Stimulated activated CD4-positive, alpha-beta T cell treated with anti-CD3 and anti-CD28 coated beads, Interleukin-4, amount 100 ng/mL, for 24 hours (primary cell): ENCODE measurements at places on chromosomes 4 and X.

DNA sequence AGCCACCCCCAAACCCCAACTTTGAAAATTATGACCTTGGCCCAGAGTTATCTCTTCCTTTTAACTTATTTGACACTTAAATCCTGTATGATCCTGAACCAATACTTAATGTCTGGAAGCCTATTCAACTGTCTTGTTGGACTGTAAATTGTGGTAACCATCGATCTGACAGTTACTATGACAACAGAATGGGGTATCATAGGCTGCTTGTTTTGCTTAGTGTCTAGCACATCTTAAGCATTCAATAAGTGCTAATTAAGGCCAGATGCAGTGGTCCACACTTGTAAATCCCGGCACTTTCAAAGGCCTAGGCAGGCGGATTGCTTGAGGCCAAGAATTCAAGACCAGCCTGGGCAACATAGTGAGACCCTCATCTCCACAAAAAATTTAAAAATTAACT is 175.0 kb downstream of the APBB2 start:
- no peak for DNase-seq

- DNase-seq, result no peak
These were observed 185.5 kb downstream of the RAB28 start for GRCh38 chr4:13298655-13299054.

GRCh38 chr4:165096776-165097175 is 15.9 kb downstream of the TMEM192 start:
- no peak for DNase-seq

DNA sequence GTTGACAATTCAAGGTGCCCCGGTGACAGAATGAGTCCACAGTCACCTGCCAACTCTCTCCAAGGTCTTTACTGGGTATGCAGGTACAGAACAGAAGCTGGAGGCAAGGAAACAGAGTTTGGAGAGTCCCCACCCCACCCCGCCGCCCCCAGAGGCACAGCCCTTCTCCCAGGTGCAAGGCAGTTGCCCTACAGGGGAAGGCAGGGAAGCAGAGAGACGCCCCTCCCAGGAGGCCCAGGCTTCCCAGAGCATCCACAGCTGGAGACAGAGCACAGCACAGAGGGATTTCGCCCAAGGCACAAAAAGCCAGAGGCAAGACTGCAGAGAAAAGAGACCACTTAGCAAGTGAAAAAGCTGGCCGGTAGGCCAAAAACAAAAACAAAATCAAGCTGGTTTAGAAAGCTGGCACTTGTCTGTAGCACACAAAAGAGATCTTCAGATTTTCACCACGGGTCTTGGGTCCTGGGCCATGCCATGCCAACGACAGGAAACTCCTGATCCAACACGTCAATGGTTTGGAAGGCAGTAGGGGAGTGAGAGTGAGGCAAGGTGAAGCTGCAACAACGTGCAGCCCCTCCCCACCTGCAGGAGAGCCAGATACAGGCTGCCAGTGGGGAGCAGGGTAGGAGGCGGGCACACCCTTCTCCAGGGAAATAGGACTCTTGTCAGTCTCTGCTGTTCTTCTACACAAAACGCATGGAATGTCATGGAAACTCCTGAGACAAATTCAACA is 113.3 kb downstream of the AFAP1 start:
- DNase-seq, result no peak

- no peak for DNase-seq
These were observed 215.1 kb upstream of the SFRP2 start for GRCh38 chr4:154004016-154004415.

- DNase-seq, result no peak
These were observed 28.3 kb downstream of the ZFYVE28 start for GRCh38 chr4:2390146-2390545.

GRCh38 chr4:119317990-119318389 is 3.9 kb downstream of the FABP2 start:
- DNase-seq, result no peak

- DNase-seq, result no peak
These were observed 138.9 kb upstream of the IGFBP7 start for GRCh38 chr4:57249083-57249482.

- DNase-seq, result no peak
These were observed 85.6 kb upstream of the CPEB2 start for GRCh38 chr4:14916554-14917297.

DNA sequence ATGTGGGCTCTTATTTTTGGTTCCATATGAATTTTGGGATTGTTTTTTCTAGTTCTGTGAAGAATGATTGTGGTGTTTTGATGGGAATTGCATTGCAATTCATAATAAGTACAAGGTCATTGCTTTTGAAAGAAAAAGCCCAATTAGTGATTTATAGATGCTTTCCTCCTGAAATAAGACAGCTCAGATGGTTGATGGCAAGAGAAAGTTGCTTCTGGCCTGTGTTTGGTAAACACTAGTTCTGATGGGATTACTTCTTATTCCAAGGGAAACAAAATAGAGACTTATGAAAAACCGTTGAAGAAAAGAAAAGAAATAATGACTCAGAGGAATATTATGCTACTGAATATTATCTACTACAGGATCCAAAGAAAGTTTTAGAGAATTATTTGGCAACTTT is 144.9 kb downstream of the SPANXA1 start:
- DNase-seq, result no peak

GRCh38 chrX:21778236-21778635 is 20.3 kb upstream of the SMPX start:
- DNase-seq, result no peak

GRCh38 chr4:52249581-52249980 is 198.5 kb downstream of the SPATA18 start:
- no peak for DNase-seq

GRCh38 chrX:3191796-3192195 is 150.5 kb downstream of the ARSF start:
- no peak for DNase-seq

GRCh38 chr4:156294577-156294976 is 340.9 kb upstream of the CTSO start:
- no peak for DNase-seq

DNA sequence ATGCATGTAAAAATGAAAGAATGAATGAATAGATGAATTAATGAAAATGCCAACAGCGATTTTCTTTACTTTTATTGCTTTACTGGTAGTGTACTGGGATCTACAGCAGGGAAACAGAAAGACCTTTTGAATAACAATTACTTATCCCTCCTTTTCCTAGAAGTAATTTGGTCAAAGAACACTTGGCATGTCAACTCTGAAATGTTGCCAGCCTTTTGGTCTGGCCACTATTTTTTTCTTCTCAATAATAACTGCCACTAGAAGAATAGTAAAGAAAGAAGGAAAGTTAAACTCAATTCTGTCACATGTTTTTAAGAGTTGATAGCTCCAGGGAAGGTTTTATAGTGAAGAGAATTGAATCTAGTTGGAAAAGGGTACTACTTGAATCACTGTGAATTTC is 52.9 kb downstream of the EPHA5 start:
- no peak for DNase-seq

- DNase-seq, result no peak
These were observed 93.3 kb downstream of the SERPINA7 start for GRCh38 chrX:105945266-105945665.

DNA sequence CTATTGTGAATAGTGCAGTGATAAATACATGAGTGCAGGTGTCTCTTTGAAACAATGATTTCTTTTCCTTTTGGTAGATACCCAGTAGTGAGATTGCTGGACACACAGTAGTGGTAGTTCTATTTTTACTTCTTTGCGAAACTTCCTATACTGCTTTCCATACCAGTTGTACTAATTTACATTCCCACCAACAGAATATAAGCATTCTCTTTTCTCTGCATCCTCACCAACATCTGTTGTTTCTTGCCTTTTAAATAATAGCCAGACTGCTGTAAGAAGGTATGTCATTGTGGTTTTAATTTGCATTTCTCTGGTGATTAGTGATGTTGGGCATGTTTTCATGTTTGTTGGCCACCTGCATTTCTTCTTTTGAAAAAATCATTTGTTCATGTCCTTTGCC is 105.9 kb downstream of the COL4A6 start:
- DNase-seq, result no peak

DNA sequence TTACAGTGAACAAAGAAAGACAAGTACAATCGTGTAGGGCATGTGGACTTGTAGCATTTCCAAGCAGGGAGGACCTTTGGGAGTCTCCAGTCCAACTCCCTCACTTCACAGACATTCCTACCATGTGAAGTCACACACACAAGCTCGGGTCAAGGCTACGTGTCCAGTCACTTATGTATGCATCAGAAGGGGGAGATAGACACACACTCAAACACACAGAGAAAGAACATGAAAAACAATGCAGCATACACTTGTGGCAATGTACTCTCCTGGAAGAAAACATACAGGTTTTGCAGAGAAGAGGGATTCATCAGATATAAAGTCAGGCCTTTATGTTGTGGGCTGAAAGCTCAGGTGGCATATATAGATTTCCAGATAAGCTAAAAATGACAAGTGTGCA is 136.1 kb upstream of the MID1 start:
- no peak for DNase-seq

GRCh38 chrX:154714925-154715324 is 36.0 kb downstream of the GAB3 start:
- DNase-seq, result peak; percentile 51

DNA sequence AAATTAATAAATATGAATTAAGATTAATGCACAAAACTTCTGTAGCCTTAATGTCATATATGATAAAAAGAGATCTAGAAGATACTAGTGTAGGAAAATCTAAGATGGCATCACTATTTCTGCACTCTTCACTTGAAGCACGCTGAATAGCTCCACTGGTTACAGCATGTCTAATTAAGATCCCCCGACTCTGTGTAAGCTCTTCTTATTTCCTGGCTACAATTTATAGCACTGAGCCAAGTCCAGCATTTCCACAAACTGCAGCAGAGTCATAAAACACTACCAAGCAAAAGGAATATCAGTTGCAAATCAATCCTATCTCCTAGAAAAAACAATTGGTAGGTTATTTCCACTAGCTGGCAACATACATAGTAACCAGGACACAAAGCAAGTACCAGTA is 1.3 kb upstream of the CCNA2 start:
- no peak for DNase-seq

GRCh38 chr4:143381189-143382118 is 44.8 kb downstream of the GAB1 start:
- DNase-seq, result no peak
